ENCODE measurements at places on chromosomes 12 and 14. TPM values are rescaled to one million over a fixed set of nuclear protein-coding genes. Genes with fewer than 3 reads are reported as not detected.

Gene FOXA1
- not detected for total RNA-seq

Gene PNP
- 211 TPM for total RNA-seq

Gene CLEC4C
- not detected for total RNA-seq

Gene LIN7A
- total RNA-seq = not detected

Gene ACOT6
- not detected for total RNA-seq

Gene NTN4
- total RNA-seq = not detected

Gene LRRC10
- not detected for total RNA-seq

Gene TMEM229B
- 10.0 TPM for total RNA-seq

Gene JPH4
- total RNA-seq = not detected

GRCh38 chr14:65151609-65151956, 49.3 kb upstream of the MAX start:
- no peak for DNase-seq

DNA sequence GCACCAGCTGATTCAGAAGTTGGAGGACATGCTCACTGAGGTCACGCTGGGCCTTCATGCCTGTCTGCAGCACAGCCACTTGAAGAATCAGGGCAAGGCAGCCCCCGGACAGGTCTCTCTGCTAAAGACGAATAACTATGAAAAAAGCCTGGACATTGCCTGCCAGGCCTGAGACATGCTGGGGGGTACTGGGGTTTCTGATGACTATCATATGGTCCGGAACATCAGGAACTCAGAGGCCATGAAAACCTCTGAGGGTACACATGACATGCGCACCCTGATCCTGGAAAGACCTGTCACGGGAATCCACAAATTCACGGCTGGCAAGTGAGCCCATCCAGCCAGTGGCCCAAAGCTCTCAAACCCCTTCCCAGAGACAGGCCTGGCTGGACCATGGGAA, 8.8 kb upstream of the C12orf42 start:
- DNase-seq = no peak

DNA sequence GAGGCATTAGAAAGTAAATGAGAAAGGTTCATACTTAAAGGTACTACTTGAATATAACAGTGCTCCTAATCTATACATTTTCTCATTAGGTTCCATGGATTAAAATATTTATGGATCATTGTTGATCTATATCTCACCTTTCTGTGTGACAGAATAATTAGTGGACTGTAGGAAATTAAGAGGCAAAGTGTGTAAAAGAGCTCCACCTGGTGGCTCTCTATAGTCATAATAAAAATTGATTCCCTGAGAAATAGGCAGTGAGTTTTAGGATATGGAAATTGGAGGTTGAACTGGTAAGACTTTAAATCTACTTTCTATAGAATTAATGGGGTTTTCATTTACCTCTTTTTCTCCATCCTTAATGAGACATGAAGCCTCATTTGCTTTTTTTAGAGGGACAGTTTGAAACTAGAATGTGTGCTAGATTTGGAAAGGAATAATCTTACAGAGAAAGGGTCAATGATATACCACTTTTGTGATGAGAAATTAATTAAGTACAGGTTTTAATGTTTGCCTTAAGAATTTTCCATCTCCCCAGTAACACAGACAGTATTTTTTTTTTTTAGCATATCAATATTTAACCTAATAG, 11.8 kb upstream of the DERA start:
- no peak for DNase-seq

- DNase-seq = no peak
Observed at GRCh38 chr14:69318901-69319475, 59.0 kb downstream of the GALNT16 start.

DNA sequence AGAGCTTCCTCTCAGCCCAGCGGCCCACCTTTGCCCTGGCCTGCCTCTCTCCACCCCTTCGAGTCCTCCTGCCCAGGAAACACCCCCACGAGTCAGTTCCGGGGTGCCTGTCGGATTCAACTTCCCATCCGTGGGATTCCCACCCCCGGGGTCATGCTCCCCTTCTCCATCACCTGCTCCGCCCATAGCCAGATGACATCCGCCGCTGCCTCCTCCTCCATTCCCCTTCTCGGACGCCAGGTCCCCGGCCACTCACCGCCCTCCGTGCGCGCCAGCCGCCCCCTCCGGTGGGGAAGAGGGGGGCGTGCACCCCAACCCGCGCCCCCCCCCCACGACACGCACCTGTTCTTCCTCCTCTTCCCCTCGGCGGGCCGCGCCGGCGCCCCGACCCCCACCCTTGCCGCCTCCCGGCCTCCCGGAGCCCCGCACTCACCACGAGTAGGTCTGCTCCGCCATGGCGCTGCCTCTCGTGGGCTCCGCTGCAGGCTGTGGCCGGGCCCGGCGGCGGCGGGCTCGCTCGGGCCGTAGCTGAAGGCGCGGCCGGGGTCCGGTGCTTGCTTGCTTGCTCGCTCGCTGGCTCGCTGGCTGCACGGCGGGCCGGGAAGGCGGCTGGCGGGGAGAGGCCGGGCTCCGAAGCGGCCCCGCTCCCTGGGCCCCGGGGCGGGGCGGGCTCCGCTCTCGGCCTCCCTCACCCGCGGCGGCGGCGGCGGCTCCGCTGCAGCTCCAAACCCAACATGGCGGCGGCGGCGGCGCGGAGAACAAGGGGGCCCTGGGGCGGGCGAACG, 554 bp downstream of the SPPL3 start:
- peak; percentile 77 for DNase-seq

GRCh38 chr12:52631676-52632459, 13.5 kb upstream of the KRT73 start:
- DNase-seq = peak; percentile 16

DNA sequence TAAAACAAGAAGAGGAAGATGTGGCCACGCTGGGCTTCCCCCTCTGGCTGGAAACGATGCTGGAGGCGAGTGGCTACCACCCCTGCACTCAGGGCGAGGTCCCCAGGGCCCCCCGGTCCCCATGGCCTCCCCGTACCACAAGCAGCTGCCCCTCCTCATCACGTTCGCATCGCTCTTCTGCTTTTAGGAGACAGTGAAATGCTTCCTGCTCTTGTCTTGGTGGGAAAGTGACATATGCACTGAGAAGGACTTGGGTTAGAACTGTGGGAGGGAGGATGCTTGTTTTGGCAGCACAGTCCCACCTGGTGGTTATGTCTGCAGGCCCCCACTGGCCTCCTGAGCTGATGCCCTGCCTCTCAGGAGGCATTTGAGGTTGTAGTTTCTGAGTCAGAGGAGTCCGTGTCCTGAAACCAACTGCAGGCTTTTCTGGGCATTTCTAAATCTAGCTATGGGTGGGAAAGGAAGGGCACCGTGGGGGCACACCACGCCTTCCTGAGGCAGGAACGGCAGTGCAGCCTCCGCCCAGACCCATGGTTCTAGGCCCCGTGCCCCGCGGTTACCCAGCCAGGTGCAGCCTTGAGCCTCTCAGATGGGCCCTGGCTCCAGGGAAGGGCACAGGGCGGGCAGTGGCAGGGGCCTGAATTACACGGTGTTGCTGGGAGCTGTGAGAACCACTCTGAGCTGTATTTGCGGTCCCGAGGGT, 139.3 kb downstream of the ADGRD1 start:
- peak; percentile 54 for DNase-seq

- DNase-seq = no peak
Observed at GRCh38 chr12:26428420-26428819, 233.0 kb downstream of the SSPN start.

GRCh38 chr12:50006754-50007442, 18.4 kb downstream of the RACGAP1 start:
- DNase-seq = no peak

DNA sequence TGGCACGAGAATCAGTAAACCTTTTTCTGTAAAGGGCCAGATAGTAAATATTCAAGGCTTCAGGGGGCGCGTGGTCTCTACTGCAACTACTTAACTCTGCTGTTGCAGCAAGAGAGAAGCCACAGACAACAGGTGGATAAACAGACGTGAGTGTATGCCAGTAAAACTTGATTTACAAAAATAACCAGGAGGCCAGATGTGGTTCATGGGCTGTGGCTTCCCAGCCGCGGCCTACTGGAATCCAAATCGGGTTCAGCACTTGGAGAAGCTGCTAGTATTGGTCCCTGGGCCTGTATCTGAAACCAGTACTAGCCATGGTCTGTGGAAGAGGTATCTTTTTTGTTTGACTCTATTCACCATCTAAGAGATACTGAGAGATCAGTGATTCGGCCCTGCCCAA, 13.3 kb downstream of the PPP2R5C start:
- DNase-seq = no peak

GRCh38 chr12:16136219-16136988, 141.1 kb downstream of the SLC15A5 start:
- no peak for DNase-seq

DNA sequence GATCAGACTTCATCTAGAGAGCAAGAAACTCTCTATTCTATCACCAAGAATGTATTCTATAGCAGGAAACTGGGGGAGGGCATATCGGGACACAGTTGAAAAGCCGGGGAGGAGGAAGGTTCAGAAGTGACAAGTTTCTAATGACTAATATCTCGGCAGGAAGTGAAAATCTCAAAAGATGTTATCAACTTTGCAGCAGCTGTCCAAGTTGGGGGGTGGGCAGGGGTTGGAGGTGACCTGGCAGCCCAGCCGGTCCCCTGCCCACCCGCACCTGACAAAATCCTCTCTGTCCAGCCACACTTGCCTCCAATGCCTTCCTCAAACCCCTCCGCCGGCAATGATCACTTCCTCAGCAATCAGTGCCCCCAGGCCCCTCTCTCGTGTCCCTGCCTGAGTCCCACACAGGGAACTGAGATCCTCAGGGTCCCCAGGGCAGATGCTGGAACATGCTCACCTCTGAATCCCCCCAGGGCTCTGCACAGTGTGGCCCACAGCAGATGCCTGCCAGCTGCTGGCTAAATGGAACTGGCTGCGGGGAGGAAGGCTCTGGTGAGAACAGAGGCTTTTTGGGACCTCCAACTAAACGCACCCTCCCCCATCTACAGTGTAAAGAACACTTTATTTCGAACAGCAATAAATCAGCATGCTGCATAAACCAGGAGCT, 43.9 kb downstream of the CCDC88C start:
- peak; percentile 76 for DNase-seq

GRCh38 chr14:106488291-106488690, 961.9 kb downstream of the TMEM121 start:
- no peak for DNase-seq

DNA sequence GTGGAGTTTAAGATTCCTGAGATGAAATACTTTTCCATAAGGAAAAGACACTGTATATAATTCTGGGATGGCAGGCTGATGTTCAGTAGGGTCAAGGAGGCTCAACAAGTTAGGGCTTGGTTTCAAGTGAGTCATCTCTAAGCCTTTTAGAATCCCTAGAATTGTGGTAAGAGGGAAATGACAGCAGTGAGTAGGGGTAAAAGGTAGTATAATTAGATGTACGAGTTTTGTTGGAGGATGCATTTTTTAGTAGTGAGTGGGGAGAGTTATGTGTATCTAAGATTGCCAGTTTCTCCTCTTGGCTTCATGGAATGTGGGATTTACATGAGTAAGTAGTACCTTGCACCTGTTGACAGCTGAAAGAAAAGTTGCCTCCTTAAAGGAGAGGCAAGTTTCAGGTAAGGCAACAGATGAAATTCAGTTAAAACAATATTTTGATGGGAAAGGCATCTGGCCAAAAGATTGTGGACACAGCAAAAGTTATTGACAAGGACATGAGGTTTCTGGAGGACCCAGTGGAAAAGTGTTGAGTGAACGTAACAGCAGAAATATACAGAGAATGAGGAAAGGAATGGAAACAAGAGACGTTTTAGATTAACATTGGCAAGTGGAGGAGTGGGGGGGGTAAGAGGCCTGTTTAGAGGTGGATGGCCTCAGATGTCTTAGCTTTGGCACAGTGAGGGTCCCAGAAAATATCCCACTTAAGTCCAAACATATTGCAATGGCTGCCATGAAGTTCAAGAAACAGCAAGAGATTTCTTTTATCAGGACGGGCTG, 21.8 kb downstream of the LMO3 start:
- no peak for DNase-seq

- DNase-seq = no peak
Observed at GRCh38 chr12:68978678-68979077, 45.7 kb upstream of the CPM start.

DNA sequence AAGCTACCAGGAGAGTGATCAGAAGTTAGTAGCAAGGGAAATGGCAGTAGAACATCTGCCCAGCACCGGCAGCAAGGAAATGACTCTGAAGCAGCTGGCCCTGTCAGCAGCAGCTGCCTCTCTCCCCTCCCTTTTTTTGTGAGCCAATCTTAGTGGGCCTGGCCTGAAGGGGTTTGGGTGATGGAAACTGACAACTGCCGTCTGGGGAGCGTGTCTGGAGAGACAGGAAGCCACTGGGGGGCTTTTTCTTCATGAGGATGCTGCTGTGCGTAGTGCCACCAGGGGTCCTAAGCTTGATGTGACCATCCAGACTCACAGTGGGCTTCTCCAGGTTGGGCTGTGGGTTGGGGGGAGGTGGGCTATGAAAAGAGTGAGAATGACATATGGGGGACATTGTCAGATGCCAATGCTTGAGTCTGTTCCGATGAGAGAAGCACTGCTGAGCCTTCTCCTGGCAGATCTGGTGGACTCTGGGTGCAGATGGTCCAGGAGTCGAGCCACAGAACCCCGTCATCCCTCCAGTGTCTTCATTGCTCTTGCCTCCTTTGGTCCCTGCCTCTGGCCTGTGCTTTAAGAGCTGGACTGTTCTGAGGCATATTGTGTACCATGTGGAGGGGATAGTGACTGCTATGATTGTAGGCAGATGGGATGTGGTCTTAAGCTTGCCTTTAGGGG, 87.6 kb upstream of the HIF1A start:
- no peak for DNase-seq

- DNase-seq = no peak
Observed at GRCh38 chr12:46386877-46387629, 14.5 kb upstream of the SLC38A2 start.

- no peak for DNase-seq
Observed at GRCh38 chr14:24251880-24252288, 9.5 kb upstream of the TINF2 start.

DNA sequence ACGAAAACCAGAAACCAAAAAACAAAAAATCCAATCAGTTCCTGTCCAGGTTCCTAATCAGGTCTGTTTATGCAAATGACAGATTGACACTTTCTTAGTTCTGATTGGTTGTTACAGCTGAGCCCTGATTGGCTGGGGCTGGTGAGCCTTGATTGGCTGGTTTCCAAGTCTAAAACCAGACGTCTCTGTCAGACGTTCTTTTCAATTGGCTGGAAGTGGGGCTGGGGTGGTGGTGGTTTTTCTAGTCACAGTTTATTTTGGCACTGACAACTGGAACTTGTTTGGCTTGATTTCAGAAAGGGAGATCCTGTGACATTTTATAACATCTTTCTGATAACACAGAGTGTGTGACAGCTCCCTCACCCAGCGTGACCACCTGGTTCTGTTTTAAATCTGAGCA, 36.1 kb upstream of the PRICKLE1 start:
- no peak for DNase-seq

- DNase-seq = no peak
Observed at GRCh38 chr12:56682323-56682722, 5.8 kb downstream of the PTGES3 start.

Measured in activated CD8-positive, alpha-beta T cell treated with anti-CD3 and anti-CD28 coated beads, Interleukin-2, amount 10 ng/mL, durations not matched to agents 7 days and 5 days (primary cell).